ENCODE measurements at places on chromosomes 3 and 15.

DNA sequence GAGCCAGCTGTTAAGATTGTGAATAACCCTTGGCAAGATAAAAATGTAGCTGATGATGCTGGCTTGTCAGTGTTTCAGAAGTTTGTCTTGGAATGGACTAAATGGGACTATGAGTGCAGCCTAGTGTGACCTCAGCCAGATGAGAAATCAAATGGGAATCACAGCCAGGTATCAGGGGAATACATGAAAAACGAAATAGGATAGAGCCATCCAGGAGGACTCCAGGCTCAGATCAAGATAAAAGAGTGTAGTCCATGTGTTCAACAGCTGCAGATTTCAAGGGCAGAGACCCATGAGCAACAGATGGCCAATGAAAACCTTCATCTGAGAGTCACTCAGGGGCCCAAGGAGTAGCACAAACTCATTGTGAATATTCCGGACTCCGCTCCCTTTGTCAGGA lies 1080.9 kb upstream of the CADM2 start:
- DNase-seq: peak; percentile 39

- no peak for DNase-seq
These were observed 6.0 kb downstream of the SETD5 start for GRCh38 chr3:9403463-9403862.

DNA sequence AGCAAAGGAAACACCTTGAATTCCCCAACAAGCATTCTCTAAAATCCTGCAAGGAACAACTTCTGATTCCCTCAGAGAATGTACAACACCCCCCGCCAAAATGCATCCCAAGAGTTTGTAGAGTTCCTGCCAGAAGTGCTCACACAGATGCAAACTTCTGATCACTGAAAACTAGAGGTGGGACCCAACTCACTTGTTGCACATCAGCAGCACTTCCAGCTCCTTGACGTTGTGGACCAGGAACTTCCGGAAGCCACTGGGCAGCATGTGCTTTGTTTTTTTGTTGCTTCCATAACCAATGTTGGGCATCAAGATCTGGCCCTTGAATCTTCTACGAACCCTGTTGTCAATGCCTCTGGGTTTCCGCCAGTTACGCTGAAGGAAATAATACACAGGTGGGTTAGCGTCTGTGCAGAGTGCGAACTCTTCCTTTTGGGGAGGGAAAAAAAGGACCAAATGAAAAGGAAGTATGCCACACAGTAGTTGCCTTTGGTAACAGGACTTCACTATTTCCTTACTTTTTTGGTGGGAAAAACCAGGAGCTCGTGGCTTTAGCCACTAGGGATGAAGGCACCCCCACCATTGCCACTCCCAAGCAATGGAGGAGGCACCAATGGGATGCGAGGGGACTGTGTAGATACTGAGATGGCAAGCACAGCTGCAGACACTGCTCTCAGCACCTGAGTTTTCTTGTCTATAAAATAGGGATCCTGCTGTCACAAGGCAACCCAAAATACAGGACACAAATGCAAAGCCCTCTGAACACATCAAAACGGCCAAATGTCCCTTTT lies 2.0 kb downstream of the RPL32 start:
- no peak for DNase-seq

DNA sequence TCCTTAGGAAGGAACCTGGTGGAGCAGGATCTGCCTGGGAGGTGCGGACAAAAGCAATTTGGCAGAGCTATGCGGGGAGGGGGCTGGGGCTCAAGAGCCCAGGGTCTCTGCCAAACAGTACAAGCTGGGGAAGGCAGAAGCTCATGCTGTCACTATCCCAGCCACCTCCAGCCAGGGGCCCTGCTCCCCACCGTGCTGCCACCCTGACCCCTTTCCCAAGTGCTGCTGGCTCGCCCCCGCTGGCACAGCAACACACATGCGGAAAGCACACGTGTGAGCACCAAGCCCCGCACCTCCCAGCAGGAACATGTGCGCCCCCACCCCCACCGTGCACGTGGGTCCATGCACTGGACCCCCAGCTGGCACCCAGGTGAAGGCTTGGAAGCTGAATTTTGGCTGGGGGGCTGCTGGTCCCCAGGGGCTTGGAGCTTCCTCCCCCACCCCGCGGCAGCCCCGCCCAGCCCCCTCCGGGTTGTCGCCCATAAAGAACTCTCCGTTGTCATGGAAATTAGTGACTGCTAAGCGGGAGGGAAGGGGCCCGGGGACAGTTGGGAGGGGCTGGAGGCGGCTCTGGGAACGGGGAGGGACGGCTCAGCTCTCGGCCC lies 742 bp downstream of the CAMKV start:
- no peak for DNase-seq

DNA sequence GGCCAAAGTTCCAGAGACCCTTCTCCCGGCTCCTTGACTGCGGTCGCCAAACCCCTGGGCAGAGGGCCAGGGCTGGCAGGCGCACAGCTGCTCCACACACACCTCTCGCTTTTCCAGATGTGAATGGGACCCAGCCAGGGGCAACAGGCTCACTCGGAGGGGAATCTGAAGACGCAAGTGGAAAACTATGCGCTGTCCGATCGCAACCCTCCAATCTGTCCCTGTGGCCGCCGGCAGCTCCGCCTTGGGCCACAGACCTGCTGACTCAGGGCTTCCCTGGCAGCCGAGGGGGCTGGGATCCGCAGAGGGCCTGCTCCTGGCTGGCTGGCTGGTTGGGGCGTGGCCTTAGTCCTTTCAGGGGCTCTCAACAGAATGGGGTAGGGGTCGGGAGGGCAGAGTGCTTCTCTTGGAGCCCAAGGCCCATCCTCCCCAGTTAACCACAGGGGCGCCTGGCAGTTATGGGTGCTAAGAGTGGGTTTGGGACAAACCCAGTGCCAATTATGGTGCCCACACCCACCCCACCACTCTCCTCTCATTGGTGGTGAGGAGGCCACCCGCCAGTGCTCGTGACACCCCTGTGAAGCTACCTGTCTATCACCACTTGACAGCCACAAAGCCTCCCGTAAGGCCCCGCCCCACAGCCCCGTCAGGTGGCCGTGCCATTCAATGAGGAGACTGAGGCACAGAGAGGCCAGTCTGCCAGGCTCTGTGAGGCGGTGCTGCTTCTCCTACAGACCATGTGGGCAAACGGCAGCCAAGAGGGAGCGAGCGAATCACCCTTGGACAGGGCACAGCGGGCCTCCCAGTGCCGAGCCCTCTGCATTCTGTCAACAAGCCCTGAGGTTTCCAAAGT lies 53.8 kb downstream of the IQSEC1 start:
- peak; percentile 90 for DNase-seq

- no peak for DNase-seq
These were observed 357.6 kb upstream of the CFAP20DC start for GRCh38 chr3:59407425-59407824.
